KG1 (cell line): ENCODE measurements at places on chromosomes 16 and 17.

DNA sequence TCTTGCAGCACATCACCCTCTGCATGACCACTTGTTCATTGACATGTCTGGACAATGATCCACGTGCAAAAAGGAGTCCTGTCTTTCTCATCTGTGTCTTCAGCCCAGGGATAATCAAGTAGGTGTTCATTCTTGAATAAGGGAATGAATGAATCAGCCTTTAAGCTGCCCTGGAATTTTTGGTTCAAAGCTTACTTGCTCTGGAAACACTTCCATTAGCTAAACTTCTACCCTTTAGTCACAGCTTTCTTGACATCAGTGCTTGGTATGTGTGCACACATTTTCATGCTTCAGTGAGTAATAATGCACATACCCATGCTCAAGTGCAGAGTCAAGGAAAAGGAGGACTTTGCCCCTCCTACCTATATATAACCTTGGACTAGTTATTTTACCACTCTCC lies 103.0 kb upstream of the CDH13 start:
- DNase-seq, result no peak

GRCh38 chr16:58793366-58793765 lies 59.2 kb upstream of the GOT2 start:
- DNase-seq, result no peak

DNA sequence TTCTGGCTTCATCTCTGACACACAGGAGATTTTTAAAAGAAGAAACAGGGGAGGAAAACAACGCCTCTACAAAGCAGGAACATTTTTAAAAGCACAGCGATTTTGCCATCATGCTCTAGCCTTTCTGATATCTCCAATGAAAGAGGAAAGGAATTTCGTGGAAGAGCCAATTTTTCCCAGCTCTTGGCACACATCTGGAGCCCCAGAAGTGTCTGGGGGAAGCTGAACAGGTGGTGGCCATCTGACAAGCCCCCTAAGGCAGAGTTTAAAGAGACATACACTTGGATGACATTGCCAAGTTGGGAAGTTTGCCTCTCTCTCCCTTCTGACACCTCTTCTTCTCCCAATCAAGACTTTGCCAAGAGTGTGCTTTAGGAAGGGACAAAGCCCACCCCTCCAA lies 82.1 kb downstream of the CCT6B start:
- DNase-seq, result no peak

GRCh38 chr17:38430316-38430715 lies 2.1 kb downstream of the ARHGAP23 start:
- DNase-seq, result no peak

DNA sequence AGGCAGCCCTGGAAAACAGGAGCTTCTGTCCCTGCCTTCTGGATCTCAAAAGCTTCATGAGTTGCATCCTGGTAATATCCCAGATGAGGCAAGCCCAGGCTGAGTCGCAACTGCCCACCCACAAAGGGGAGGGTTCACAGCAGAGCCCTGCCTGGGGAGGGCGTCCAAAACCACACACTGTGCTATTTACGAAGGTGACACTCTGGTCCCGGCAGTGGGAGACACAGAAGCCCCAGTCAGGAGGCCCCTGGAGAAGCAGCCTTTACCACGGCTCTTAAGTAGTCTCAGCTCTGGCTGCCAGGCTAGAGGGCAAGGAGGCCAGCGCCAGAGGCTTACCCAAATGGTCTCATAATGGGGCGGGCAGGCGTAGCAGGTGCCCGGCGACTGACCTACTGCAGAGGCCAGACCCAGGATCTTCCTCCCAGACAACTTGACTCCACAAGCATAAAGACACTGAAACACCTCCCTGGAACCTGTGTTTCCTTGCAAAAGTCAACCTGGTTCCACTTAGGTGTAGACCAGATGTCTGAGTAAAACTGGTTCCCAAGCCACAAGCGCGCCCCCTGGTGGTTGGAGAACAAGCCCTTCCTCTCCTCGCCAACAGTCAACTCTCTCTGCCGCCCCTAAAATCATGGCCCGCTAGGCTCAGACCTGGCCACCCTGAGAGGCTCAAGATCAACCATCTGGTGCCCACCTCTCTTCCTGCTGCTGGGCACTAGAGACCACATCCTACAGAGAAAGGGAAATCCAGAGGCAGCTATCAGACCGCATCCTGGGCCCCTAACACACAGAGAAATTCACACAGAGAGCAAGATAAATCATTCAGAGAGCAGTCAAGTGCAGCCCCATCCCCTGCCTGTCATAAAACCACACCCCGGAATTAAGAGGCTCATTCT lies 5.2 kb downstream of the AXIN2 start:
- peak; percentile 36 for DNase-seq

DNA sequence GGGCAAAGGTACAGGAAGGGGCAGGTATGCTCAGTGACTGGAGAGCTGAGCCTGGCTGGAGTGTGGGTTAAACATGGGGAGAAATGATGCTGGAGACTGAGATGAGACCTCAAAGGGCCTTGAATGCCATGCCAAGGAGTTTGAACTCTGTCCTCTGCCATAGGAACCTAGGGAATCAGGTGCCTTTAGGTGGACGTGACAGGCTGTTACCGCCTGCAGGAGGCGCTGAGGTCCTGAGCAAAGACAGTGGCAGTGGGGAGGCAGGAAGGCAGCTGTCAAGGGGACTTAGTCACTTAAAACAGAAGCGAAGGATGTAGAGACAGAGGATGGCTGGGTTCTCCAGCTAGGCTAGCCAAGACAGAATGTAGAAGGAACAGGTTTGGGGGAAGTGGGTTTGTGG lies 9.1 kb downstream of the PSMB3 start:
- no peak for DNase-seq

GRCh38 chr17:76327696-76328095 lies 19.6 kb upstream of the QRICH2 start:
- DNase-seq, result no peak

DNA sequence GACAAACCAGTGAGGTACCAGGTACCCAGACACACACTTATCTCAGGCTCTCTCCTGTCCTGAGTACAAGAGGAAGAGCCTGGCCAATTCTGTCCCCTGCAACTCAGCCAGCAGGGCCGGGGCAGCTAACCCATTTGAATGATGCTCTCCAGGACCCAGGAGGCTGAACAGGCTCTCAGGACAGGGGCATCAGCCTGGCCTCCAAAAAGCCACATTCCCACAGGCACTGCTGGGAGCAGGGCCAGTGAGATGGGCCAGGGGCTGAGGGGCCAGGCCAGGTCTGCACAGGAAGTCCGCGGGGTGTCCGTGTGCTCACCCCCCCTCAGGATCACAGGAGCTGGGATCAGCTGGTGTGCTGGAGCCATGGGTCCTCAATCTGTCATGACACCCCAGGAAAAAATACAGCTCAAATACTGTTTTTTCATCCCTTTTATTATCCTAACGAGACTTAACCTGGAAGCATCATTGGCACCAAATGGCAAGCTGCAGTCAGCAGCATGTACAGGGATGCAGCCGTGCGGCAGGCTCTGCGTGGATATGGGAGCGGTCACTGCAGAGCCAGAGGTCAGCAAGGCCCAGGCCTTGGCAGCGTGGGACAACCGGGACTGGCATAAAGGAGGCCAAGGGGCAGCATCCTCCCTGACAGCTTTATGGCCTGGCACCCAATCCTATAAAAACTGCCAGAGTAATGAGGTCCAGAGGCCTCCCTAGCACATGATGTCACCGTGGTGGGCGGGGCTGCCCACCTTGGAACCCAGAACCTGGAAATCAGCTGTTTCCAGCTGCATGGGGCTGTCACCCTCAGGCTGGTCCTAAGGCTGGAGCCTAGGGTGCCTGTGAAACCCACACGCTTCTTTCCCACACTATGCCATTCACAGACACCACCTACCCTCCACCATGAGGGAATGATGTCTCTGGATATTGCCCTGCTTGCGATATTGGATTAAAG lies 276.7 kb downstream of the C16orf95 start:
- no peak for DNase-seq

GRCh38 chr17:7389924-7390910 lies 4.1 kb downstream of the PLSCR3 start:
- no peak for DNase-seq

GRCh38 chr16:23679986-23680336 lies 1.3 kb downstream of the PLK1 start:
- DNase-seq, result no peak

DNA sequence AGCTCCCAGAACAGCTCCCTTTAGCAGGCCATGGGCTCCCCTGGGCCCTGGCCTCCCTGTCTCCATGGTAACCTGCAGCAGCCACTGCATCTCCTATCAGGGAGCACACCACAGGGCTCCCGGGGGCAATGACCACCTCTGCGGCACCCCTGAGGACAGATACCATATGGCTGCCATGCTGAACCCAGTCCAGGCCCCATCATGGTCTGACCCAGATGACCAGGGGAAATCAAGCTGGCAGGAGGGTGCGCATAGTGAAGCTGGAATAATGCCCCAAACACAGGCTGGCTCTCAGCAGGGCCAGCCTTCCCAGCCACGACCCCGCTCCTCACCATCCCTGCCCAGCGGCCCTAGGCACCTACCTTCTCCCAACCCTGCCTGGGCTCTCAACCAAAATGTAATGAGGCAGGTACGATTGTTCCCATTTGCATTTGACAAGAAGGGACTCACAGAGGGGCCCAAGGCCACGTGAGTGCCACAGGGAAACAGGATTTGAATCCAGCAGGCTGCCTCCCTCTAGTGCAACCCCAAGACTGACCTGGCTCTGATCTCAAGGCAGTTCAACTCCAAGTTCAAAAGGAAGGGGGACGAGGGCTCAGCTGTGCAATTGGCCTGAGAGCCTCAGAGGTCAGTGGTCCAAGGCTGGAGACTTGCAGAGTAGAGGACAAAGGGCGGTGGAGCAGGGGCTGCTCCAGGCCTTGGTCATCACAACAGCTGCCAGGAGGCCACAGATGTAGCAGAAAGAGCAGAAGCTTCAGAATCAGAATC lies 2.4 kb downstream of the RUNDC3A start:
- no peak for DNase-seq

DNA sequence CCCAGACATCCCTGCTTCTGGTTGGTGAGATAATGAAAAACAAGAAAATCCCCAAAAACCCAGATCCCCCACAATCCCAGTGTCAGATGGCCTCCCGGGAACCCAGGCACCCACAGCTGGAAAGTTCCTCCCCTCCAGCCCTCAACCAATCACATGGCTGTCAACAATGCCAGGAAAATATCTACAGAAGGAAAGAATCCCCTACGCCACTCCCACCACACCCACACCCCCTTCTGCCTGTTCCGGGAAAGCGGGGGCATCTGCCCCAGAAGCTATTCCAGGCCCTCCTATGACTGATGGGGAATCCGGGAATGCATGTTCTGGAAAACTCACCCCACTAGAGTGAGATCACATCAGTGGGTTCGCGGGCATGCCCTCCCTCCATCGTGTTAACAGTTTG lies 1.8 kb downstream of the TMEM95 start:
- DNase-seq, result no peak

GRCh38 chr17:6596511-6596910 lies 40.2 kb upstream of the PITPNM3 start:
- DNase-seq, result no peak

DNA sequence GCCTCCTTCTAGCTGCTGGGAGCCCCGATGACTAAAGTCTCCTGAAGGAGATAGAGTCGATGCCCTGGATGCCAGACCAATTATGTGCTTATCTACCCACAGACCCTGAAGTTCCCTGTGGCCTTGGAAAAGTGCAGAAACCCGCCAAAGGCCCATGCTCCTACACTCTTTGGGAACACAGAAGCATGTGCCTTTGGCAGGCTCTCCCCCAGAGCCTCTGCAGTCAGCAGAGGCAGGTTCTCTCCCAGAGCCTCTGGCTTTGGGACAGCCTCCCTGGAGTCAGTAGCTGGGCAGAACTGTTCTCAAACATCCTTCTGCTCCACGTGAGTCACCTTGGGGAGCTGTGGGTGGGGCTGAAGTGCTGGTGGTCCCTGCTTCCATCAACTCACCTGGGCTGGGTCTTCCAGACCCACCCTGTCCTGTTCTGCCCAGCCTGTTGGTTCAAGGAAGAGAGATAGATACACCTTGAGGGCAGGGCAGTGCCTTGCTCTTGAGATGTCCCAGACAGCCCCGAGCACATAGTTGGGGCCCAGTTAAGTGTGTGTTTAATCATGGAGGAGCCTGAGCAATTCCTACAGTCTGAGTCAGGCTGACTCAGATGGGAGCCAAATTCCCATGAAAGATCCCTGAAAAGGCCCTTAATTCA lies 3.2 kb upstream of the CDK5RAP3 start:
- DNase-seq, result no peak

DNA sequence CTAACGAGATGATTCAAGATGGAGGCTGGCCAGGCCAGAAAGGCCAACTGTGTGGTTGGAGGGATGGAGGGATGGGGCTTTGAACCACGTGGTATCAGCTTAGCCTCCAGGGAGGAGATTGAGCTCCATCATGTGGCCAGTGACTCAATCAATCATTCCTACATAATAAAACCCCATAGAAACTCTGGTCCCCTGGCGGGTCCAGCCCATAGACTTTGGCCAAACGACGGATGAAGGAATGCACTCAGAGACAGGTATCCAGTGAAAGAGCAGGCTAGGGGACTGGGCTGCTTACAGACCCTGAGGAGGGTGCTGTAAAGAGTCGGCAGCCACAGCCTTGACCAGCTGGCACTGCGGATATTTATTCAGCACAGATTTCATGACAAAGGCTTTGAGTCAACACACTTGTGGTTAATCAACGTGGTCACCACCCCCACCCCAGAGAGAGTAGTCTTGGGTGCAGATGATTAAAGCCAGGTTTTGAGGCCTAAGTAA lies 308.7 kb upstream of the TNRC6C start:
- no peak for DNase-seq

DNA sequence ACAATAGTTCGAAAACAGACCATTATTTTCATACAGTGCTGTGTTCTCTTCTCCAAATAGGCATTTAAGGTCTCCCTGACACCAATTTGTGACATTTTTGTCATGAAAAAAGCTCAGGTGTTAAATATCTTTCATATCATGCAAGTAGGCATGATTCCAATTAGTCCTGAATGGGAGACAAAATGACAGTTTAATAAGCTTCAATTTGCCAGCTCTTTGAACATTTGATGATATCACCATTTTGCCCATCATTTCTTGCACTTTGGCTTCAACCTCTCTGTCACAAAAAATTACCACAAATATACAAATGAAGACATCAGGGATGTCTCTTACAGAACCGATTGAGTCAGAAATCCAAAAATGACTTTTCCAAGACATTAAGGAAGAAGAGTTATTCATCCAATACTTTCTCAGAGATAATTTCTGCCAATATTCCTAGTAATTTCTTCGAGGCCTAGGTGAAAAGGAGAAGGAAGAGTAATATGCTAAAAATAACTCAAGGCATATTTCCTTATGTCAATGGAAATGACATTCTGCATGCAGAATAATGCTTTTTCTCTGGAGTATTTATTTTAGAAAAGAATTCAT lies 298.1 kb downstream of the CEP112 start:
- DNase-seq, result no peak

DNA sequence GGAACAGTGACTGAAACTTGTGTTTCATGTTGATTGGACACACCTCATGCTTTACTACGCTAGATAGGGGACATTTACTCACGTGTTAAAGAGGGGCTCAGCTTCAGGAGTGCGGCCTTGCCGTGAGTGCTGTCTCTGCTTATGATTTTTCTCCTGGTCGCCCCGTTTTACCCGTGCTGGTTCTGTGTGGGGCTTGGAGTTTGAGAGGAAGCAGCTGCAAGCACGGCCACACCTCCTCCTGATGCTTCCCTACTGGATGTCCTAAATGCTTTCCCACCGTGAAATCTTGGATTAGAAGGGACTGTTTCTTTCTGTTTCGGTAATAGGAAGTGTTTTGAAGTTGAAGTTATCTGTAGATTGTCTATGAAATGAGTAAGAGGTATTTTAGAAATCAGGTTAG lies 54.0 kb upstream of the ZNF750 start:
- no peak for DNase-seq
